Cerebellum (tissue), 4 donors: ENCODE measurements at places on chromosomes 12 and 14.

GRCh38 chr12:48882972-48883304 lies 17.3 kb upstream of the RND1 start:
- DNase-seq: no peak

- no peak for DNase-seq
Observed at GRCh38 chr12:6307529-6307928, 3.0 kb upstream of the PLEKHG6 start.

DNA sequence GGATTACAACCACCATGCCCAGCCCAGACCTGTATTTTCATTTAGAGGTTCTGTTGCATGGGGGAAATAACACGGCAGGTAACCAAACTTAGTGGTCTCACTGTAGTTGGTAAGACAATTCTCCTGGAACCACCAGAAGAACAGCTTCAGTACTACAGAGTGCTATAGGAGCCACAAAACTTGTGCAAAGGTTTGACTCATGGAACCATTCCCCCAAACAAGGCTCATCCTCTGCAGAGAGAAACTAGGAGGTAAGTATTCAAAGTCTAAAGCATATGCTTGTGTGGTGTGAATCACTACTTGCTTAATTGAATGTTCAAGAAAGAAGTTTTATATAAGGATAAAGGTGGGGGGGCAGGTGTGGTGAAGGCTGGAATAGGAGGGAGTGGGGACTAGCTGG lies 58.7 kb downstream of the GNS start:
- DNase-seq: no peak

DNA sequence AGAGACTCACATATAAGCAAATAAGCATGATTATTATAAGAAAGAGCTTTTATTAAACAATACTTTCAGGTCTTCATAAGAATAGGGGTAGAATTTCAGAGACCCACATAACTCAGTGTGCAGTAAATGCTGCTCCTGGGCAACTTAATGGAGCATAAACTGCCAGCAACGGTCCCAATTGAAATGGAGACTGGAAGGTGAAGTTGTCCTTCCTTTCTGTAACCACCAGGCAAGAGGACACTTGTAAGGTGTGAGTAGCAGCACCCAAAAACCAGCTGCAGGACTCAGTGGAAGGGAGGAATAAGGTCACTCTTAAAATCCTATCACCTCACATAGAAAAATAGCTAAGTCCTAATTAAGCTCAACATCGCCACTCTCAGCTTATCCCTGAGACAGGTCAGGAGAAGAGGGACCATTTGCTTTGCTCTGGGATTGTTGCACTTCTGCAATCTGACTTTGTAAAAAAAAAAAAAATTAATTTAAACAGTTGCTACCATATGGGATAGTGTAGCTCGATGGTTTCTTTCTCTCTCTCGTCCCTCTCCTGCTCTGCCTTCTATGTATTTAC lies 22.7 kb upstream of the LTA4H start:
- no peak for DNase-seq

DNA sequence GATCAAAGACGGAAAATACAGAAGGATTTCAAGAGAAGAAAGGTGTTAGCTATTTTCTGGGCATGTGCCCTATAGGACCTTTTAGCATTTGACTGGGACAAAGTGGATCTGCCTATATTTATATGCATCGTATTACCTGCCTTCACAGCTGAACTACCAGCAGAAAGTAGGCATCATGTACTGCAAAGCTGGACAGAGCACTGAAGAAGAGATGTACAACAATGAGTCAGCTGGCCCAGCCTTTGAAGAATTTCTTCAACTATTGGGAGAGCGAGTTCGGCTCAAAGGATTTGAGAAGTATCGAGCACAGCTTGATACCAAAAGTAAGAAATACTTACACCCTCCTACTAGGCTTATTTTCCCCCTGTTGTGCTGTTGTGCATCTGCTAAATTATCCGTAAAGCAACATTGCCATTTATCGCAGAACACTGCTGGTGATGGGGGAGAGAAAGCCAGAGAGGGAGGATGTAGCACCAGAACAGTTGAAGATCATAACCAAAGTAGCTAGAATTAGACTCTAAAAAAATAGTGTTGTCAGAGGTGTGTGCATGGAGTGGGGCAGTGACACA lies 282.0 kb upstream of the RGS6 start:
- DNase-seq: no peak

GRCh38 chr14:50099335-50099734 lies 17.0 kb downstream of the VCPKMT start:
- DNase-seq: no peak

GRCh38 chr12:62966990-62967506 lies 32.1 kb upstream of the PPM1H start:
- DNase-seq: no peak

GRCh38 chr12:114696443-114697242 lies 12.7 kb upstream of the TBX3 start:
- DNase-seq: no peak

GRCh38 chr14:23351681-23352505 lies 794 bp downstream of the SLC22A17 start:
- DNase-seq: peak; percentile 66

GRCh38 chr12:46617167-46617566 lies 208.6 kb downstream of the SLC38A4 start:
- no peak for DNase-seq

GRCh38 chr12:8950221-8950527 lies 729 bp upstream of the M6PR start:
- DNase-seq: no peak

- no peak for DNase-seq
Observed at GRCh38 chr14:55373784-55374705, 37.6 kb downstream of the ATG14 start.

- DNase-seq: no peak
Observed at GRCh38 chr12:90112666-90113065, 404.0 kb upstream of the ATP2B1 start.

DNA sequence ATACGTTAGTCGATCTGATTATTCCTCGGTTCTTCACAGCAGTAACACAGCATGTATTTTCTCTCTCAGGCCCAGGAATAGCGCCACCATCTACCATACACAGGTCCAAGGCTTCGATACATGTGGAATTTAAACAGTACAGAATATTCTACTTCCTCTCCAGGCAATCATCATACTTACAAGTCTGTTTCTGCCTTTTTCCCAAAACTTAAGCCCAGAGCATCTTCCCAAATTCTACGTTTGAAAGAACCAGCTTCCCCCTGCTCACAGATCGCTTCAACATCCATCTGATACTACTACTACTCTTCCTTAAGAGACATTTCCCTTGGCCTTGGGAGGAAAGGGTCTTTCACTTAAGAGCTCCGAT lies 626 bp downstream of the TXNDC16 start:
- peak; percentile 50 for DNase-seq

DNA sequence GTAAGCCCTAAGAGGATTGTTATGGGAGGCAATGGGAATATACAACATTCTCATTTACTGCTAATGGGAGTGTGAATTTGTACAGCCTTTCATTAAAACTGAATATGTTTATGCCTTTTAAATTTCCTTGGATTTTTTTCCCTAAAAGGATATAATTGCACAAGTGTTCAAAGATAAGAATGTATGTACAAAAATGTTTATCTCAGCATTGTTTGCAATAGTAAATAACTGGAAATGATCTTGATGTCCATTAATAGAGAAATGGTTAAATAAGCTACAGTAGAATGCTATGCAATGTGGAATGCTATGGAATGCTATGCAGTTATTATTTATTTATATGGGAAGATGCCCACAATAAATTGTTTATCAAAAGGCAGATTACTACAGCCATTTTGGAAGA lies 62.5 kb upstream of the SLC38A2 start:
- DNase-seq: no peak

DNA sequence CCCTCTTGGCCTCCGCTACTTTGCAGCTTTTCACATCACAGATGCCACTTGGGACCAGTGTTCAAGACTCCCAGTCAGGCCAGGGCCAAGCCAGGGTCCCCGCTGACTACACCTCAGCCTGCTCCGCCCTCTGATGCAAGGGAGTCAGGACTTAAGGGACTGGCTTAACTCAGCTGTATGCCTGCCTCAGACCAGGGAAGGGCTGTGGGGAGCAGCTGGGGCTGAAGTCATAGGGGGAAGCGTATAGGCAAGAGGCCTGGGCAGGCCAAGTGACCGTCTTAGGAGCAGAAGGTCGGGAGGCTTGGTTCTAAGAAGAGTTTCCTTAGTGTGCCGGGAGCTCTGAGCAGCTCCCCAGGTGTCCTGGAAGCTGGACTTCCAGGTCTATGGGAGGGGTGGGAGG lies 21.9 kb downstream of the KDM2B start:
- no peak for DNase-seq

DNA sequence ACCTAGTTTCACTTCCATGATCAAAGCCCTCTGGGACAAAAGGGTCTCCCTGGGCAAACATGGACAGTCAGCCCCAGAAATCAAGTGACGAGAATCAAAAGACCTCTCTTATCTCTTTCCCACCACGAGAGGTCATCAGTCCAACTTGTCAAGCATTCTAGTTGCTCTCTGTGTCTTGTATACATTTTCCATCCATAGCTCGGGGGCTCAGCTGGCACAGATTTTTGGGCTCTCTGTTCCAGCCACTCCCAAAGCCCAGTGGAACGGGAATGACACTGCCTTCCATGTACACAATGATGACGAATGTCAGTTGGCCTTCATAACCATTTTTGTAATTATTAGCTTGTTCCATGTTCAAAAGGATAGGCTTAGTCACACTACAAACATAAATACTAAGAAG lies 29.7 kb downstream of the NOS1 start:
- no peak for DNase-seq

DNA sequence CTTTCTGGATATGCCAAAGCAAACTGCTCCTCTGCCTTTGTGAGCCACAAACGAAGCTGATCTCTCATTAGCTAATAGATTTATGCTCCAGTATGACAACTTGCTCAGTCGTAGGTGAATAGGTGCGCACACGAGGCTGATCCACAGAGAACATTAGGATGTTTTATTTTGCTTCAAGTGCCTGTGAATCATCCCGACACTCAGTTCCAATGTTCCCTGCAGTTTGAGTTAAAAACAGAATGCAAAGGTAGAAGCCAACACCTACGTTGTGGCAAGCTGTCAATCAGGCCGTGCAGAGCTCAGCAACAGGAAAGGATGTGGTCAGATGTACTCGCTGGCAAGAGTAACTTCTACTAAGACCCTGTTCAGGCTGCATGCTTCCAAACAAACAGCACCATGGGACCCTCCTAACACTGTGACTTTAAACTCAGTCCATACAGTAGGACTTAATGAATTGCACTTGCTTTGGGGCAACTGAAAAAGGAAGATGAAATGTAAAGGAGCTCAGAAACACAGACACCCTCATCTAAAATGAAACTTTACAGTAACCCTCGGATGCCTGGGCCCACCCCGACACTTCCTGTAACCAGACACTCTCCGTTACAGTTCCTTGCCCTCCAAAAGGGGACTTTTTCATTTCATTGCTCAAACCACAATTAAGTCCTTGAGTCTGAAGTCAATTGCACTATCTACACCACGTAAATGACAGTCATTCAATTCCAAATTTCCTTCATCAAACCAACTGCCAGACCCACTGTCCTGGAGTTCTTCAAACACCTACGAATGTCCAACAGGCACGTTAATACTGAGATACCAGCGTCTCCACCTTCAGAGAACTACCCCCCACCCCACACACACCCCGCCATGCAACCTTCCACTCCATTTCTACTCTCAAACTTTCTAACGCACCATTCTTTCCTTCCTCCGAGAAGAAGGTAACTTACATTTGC lies 1.6 kb downstream of the CCDC88C start:
- peak; percentile 38 for DNase-seq

DNA sequence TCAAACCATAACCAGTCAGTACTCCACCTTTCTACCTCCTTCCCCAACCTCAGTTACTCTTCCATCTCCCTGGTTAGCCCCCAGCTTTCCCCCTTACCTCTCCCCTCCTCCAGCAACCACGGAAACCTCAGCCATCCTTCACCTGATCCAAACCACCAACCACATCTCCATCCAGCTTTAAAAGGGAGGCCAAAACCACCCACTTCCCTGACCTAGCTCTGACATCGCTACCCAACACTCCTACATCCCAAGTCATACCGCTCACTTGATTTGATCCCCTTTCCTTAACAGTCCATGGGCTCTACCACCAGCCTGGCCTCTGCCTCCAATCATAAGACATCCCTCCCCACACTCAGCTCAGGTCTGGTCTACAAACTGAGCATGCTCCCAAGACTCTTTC lies 1.5 kb downstream of the RAB35 start:
- no peak for DNase-seq

DNA sequence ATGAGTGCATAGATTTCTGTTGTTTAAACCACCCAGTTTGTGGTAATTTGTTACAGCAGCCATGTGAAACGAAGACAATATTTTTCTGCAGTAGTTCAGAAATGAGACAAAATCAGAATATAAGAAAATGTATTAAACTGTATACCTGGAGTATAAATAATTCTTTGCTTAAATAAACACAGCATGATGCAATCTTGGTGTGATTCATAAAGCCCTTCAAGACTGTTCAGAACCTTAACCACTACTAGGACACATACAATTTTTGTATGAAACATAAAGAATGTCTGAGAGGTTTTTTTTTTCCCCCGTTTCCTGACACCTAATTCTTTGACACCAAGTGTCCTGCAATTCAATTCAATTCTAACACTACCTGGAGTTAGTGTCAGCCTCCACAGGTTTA lies 10.5 kb downstream of the C12orf75 start:
- DNase-seq: no peak

- no peak for DNase-seq
Observed at GRCh38 chr14:85788470-85789233, 258.7 kb downstream of the FLRT2 start.

- no peak for DNase-seq
Observed at GRCh38 chr14:64149921-64150320, 144.2 kb downstream of the ESR2 start.

GRCh38 chr14:25009891-25010290 lies 40.1 kb downstream of the STXBP6 start:
- DNase-seq: no peak

DNA sequence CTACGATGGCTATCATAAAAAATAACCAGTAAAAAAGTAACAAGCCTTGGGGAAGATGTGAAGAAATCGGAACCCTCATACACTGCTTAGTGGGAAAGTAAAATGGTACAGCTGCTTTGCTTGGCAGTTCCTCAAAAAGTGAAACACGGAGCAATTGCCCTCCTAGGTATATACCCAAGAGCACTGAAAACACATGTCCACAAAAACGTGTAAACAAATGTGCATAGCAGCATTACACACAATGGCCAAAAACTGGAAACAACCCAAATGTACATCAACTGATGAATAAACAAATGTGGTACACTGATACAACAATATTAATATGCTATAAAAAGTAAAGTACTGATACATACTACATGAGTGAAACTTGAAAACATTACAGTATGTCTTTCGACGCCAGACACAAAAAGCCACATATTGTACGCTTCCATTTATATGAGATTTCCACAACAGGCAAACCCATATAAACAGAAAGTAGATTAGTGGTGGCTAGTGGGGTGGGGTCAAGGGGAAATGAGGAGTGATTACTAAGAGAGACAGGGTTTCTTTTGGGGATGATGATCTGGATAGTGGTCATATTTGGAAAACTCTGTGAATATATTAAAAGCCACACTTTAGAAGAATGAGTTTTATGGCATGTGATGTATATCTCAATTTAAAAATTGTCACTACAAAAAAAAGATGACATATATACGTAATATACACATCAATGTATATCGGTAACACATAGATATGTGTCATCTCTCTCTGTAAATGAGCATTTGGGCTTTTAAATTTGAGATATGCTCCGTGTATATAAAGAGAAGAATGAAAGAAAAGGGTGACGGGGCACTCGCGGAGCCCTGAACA lies 996 bp downstream of the SLC41A2 start:
- no peak for DNase-seq

GRCh38 chr12:91001306-91001705 lies 3.5 kb downstream of the EPYC start:
- DNase-seq: no peak

- no peak for DNase-seq
Observed at GRCh38 chr12:50621399-50622300, 116.9 kb downstream of the DIP2B start.
